ENCODE measurements at places on chromosomes 1 and 21.

GRCh38 chr1:21781815-21782348 is 1.1 kb downstream of the USP48 start:
- no peak for DNase-seq

DNA sequence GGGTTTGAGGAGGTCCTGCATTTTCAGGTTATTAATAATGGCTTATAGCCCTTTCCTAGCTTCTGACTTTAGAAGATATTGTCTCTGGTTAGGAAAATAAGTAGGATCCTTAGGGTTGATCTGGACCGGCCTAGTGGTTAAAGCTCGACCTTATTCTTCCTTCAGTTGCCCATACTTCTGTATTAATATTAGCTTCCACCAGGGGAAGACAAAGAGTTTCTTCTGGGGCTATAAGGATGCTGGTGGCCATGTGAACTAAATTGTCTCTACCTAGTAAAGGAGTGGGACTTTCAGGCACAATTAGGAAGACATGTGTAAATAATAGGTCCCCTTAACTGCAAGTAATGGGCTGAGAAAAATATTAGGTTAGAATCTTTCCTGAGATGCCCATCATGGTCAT is 20.6 kb upstream of the FCGR2A start:
- no peak for DNase-seq

DNA sequence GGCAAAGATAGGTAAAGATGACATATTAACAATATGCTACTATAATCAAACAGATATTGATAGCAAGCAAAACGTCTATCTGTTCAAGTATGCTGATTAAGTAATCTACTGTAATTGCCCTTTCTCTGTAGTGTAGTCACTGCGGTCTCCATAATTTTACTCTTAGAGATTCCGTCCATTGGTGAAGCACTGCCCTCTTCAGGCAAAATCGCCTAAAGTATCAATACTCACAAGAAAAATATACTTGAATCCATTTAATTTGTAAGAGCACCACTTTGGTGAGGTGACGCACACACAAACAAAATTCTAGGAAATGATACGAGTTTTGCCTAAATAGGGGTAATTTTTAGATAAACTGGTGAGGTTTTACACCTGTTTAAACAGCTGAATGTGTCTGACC is 434.6 kb upstream of the CHRM3 start:
- no peak for DNase-seq

- DNase-seq, result no peak
These were observed 111.0 kb downstream of the PTPN14 start for GRCh38 chr1:214440219-214440965.

DNA sequence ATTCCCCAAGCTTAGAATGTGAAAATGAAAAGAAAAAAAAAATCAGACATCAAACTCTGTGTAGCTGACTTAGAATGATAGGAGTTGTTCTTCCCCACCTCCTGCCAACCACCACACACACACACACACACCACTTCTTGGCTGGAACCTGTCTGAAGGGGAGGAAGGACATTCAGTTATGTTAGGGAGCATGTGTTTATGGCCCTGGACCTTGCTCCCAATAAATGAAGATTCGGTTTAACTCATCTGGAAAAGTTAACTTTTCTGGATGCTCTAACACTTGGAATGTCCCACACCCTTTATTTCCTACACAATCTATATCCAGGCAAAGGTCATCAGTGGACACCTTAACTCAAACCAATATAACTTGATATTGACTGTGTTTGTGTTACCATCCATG is 112.4 kb downstream of the DAB1 start:
- DNase-seq, result no peak
